CD4-positive, alpha-beta T cell (primary cell): ENCODE measurements at places on chromosomes 7 and 10. TPM values are rescaled to one million over a fixed set of nuclear protein-coding genes. Genes with fewer than 3 reads are reported as not detected.

CRHR2 gene
- total RNA-seq, result not detected

FAM241B gene
- 17.5 TPM for total RNA-seq

PLXNA4 gene
- total RNA-seq, result 0.75 TPM

HABP2 gene
- total RNA-seq, result not detected

CACNB2 gene
- not detected for total RNA-seq

NUTM2A gene
- total RNA-seq, result 1.6 TPM

METTL27 gene
- 2.1 TPM for total RNA-seq

PAX2 gene
- total RNA-seq, result not detected

PAX4 gene
- total RNA-seq, result not detected

TLX1 gene
- not detected for total RNA-seq

COMTD1 gene
- total RNA-seq, result 9.5 TPM

CALML5 gene
- not detected for total RNA-seq

OR9A4 gene
- total RNA-seq, result not detected

STX1A gene
- total RNA-seq, result 20.7 TPM
